Left hindlimb (tissue), 1 donor: ENCODE measurements at places on chromosomes 7 and 10.

- no peak for DNase-seq
Observed at GRCh38 chr10:122725768-122726167, 26.1 kb upstream of the C10orf120 start.

DNA sequence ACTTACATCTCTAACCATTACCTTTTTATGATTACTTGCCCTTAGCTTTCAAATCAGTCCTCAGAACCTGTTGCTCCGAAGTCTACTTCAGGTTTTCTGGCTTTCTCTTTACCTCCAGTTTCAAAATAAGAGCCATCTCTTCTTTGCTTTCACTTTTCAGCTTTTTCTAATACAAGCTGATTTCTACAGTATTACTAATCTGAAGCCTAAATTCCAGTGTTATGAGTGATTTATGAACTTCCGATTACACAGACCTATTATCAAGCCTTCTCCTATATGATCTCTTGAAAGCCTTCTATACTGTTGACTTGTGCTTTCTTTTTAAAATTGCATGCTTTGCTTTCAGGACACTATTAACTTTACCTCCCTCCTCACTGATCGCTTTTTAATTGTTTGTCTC, 1307.8 kb upstream of the CELF2 start:
- no peak for DNase-seq

DNA sequence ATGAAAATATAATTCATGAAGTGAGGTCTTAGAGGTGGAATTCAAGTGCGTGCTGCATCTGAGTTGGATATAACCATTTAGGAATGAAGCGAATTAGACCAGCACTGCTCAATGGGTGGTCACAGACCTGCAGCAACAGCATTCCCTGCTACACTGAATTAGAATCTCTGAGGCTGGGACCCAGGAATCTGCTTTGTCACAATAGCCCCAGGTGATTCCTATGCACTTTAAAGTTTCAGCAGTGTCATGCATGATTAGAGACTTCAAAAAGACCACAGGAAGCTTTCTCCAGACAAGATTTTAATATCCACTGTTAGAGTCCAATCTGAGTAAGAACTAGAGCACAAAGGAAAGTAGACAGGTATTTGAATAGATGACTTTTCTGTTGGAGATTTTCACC, 352.8 kb upstream of the VSTM2A start:
- no peak for DNase-seq

- no peak for DNase-seq
Observed at GRCh38 chr7:16889851-16890415, 8.2 kb upstream of the AGR3 start.

DNA sequence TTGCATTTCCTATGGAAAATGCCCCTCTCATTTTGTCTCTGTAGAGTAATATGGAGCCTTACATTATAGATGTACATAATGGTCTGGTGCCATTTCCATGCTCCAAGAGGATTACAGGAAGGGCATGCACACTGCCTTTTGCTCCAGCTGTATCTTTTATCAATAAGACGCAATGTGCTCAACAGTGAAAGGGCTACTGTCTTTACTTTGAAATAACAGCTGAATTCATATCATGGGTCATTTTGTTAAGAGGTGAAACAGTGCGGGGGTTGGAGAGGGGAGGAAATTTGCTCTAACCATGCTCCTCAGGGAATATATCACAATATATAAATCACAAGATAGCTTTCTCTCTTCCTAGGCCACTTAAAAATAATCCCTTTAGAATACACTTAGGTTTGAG, 77.7 kb downstream of the ICA1 start:
- DNase-seq, result no peak

GRCh38 chr7:144907577-144907976, 71.7 kb upstream of the TPK1 start:
- DNase-seq, result no peak

- no peak for DNase-seq
Observed at GRCh38 chr7:43694399-43694748, 34.9 kb downstream of the COA1 start.

DNA sequence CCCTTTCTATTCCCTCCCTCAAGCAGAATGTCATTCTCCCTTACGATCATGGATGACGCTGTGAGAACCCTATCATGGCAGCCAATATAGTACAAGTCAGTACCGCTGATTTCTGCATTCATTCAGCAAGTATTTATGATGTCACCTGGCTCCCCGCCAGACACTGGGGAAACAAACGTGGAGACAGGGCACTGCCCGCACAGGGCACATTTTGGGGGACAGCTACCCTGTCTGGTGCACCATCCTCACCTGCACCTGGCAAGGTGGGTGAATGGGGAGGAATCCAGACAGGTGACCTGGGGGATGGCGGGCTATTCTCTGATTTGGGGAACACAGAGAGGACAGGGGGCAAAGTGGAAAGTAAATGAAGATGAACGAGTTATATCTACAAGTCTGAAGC, 28.4 kb downstream of the MKI67 start:
- DNase-seq, result no peak

- no peak for DNase-seq
Observed at GRCh38 chr10:117690359-117690758, 147.8 kb downstream of the EMX2 start.

DNA sequence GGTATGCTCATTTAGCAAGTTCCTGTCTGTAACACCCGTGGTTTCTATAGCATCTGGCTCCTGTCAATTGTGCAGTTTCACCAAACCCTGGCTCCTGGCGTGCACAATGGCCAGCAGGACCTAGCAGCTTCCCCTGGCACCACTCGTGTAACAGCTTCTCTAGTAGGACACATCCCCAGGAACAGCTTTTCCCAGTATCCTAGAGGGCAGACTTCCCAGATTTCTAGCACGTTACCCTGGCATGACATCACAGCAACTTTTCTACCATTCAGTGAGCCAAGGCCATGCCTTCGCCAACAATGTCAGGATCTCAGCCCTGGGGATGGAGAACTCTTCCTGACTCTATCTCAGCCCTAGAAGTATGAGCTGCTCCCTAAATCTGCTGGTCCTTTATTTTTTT, 6.5 kb downstream of the YME1L1 start:
- no peak for DNase-seq

- DNase-seq, result no peak
Observed at GRCh38 chr10:101285519-101286070, 56.3 kb upstream of the LBX1 start.
